ENCODE measurements at places on chromosomes 4 and X.

GRCh38 chr4:87103086-87103485, 117.3 kb downstream of the KLHL8 start:
- DNase-seq, result no peak

- no peak for DNase-seq
These were observed 76.8 kb downstream of the DCHS2 start for GRCh38 chr4:154414796-154415195.

DNA sequence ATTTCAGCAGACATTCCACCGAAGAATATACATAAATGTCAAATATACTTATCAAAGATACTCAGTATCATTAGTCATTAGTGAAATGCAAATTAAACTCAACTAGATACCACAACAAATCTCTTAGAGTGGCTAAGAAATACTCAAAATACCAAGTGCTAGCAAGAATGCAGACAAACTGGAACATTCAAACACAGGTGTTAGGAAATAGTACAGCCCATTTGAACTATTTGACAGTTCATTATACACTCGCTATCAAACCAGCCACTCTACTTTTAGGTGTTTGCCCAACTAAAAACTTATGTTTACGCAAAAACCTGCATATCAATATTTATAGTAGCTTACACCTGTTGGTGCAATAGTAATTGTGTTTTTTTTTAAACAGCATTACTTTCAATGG, 8.8 kb downstream of the ADAM29 start:
- DNase-seq, result no peak

DNA sequence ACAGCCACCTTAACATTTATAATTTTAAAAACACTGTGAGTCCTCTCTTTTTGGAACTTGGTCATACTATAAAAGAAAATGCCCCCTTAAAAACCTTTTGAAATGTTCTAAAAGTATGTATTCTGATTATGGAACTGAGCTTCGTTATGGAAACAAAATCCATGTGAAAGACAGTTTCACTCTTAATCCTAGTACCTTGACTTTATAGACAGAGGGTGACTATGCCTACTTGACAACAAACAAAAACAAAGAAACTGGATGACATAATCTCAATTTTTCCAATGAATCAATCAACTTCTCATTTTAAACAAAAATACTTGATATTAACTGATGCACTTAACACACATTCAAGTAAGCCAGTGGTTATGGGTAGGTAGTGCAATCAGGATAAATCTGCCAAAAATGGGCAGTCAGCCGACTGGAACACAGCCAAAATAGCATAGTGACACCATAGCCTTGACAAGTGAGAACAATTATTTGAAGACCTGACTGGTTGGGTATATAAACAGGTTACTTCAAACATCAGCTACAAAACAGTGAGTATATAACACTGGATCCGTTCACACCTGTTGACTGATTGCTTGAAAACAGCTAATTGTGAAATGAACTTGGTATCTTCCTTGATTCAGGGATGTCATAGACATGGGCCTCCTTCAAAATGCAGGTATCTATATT, 265.5 kb downstream of the PPP3CA start:
- no peak for DNase-seq

- no peak for DNase-seq
These were observed 67.8 kb downstream of the TAPT1 start for GRCh38 chr4:16158504-16158852.

DNA sequence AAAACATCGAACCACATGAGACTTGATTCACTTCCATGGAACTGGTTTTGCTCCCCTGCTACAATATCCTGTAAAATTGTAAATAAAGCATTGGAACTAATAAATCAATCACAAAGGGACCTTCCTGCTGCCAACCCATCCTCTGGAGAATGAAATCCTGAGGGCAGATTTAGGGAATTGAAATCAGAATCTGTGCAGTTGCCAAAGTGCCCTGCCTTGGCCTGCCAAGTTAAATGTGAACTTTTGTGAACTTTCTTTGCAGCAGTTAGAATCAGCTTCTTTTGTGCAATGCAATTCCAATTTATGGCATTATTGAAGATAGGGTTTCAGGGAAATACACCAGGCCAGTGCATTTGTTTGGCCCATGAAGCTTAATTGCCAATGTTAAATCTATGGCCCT, 263.1 kb downstream of the PTTG2 start:
- DNase-seq, result no peak

DNA sequence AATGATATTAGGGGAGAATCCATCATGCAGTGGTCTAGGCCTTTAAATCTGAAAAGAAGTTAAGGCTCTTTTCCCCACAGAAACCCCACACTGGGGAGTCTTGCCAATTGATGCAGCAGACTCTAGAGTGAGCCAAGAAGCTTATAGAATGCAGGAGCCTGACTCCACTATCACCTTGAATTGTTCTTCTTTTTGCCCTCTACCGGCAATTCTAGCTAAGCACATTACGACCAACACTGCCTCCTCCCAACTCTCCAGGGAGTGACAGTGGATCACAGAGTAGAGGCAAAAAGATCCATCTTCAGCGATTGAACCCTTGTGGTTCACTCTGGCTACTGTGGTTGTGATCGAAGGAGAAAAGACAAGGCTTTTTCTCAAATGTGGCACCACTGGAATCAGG, 331.5 kb downstream of the NKX6-1 start:
- DNase-seq, result no peak

GRCh38 chrX:11765449-11765848, 7.4 kb downstream of the MSL3 start:
- DNase-seq, result no peak

GRCh38 chr4:66927937-66928336, 617.4 kb downstream of the CENPC start:
- DNase-seq, result no peak

GRCh38 chr4:48634688-48635308, 144.7 kb downstream of the ZAR1 start:
- no peak for DNase-seq

GRCh38 chr4:42871671-42872290, 20.7 kb upstream of the GRXCR1 start:
- DNase-seq, result no peak

- DNase-seq, result peak; percentile 37
These were observed 46.7 kb downstream of the C4orf46 start for GRCh38 chr4:158624889-158625478.

DNA sequence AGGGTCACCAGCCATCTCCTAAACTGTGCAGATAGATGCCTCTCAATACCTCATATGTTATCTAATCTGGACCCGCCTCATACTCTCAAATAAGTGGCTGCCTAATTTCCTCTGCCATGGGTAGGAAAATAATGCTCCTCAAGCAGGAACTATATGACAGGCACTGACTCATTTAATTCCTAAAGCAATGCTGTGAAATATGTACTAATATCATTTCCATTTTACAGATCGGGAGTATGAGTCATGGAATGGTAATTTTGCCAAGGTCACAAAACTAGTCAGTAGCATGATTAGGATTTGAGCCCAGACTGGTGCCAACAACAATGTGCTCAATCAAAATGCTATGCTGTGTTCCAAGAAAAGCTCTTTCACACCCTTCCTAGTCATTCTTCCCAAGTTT, 3.0 kb upstream of the NXT2 start:
- no peak for DNase-seq

DNA sequence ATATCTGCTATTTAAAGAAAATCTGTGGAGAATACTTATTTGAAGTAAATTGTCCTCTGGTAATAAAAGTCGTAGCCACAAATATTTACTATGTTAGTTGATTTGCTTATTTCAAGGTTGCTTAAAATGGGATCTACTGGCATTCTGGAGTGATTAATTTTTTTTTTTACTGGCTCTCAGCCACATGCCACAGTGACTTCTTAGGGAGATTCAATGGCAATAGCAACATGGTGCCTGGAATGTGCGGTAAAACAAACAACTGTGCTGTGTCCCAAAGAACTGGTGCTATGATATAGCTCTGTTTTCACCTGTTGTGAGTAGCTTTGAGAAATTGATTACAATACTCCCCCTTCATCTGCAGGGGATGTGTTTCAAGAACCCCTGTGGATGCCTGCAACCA, 324.3 kb downstream of the GPAT3 start:
- no peak for DNase-seq

DNA sequence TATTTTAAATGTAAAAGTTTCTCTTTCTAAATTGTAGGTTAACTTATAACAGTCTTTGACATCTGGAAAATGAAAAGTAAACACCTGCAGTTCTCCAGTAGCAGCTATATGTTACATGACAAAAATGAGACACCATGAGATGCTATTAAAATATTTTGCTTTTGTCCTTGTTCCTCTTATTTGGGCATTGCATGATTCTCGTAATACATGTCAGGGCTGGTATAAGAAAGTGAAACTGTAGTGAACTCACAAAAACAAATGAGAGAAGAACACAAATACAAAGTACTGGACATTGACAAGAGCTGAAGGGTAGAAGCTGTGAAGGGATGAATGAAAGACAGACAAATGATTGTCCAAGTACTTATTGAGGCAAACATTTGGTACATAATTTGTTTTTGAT, 9.0 kb downstream of the GK2 start:
- no peak for DNase-seq

GRCh38 chrX:39459952-39460351, 637.8 kb downstream of the BCOR start:
- DNase-seq, result no peak

- peak; percentile 94 for DNase-seq
These were observed 34.6 kb downstream of the MAP9 start for GRCh38 chr4:155342142-155342541.

GRCh38 chrX:56029691-56030090, 202.5 kb upstream of the KLF8 start:
- no peak for DNase-seq

DNA sequence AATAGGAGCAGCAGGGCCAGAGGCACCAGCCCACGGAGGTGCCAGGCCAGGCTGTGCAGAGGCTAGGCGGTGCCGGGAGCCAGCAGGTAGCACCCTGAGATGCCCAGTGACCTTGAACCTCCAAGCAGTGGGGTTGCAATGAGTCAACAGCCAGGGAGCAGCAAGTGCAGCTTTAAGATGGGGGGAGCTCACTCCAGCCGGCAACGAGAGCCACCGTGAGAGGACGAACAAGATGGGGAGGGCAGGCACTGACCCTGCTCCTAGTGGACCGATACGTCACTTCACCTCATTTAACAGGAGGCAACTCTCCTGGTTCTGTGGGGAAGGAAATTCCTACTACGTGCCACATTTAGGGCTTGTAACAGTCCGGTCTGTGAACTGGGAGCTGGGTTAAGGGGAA, 4.8 kb downstream of the LETM1 start:
- no peak for DNase-seq

- peak; percentile 35 for DNase-seq
These were observed 6.7 kb downstream of the SLC7A11 start for GRCh38 chr4:138235419-138235952.

DNA sequence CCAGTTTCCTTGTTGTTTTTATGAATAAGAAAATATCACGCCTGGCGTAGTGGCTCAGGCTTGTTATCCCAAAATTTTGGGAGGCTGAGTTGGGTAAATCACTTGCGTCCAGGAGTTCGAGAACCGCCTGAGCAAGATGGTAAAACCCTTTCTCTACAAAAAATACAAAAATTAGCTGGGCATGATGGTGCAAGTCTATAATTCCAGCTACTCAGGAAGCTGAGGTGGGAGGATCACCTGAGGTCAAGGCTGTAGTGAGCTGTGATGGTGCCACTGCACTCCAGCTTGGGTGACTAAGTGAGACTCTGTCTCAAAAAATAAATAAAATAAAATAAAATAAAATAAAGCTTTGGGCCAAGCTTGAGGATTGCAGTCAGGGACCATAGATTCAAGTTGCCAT, 827.2 kb downstream of the FSTL5 start:
- no peak for DNase-seq

DNA sequence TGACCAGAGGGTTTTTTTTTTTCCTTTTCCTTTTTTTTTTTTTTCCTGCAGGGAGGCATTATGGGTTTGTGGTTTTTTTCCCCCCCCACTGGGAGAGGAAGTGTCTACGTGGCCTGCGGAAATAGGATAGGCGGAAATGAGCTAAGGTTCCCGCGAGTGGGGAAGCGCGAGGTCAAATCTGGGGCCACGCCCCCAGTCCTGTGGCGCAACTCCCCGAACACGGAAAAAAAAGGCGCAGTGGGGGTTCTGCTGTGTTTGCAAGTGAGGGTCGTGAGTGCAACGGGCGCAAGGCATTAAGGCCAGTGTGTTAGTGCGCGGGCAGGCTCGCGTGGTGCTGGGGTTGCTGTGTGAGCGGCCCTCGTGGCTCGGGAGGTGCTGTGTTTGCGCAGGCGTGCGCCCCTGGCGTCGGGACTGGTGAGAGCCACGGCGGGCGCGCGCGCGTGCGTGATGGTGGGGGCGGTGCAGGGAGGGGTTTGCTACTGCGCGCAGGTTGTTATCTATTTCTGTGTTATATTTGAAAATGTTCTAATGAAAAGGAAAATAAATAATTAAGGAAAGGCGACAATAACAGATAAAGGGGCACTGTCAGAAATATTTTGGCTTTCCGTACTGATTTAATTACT, 685 bp upstream of the MORF4L2 start:
- DNase-seq, result peak; percentile 66

DNA sequence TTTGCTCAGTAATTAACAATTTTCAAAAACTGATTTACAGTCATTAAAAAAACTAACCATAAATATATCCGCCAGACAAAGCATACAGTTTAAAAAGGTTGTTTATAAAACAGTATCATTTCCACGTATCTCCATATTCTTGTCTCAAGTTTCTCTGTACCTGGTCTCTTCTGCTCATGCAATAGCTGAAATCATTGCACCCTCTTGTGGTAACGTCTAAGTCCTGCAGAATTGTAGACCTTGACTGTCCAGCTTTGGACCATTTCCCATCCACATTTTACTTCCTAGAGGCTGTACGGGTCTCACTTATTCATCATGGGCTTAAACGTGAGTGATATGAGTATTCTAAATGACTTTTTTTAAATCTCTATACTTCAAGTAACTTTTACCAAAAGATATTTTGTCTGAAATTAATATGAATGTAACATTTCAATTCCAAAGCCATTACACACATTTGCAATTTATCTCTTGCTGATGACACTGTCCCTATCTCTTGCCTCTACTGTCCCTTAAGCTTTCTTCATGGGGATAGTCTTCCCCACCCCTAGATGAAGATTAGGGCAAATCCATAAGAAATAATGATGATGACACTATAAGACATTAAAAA, 118.5 kb downstream of the BTC start:
- peak; percentile 69 for DNase-seq

DNA sequence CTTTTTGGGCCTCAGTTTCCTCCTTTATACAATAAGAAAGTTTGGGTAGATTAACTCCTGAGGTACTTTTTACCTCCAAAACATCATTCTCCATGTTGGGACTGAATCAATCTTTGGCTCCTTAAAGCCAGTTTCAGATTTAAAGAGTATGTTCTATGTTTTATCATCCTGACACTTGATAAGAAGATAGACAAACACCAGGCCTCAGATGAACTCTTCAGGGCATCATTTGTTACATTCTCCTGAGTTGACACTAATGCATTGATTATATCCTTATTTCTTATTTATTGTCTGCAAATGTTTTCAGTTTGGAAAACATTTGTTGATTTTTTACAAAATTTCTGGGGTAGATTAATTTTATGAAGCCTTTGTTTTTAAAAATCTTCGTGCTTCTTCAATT, 102.7 kb upstream of the CCSER1 start:
- no peak for DNase-seq

Data from COLO829 (cell line).